ENCODE measurements at places on chromosomes 13 and 19.

- no peak for DNase-seq
These were observed 30.5 kb downstream of the PPP1R37 start for GRCh38 chr19:45123440-45123850.

DNA sequence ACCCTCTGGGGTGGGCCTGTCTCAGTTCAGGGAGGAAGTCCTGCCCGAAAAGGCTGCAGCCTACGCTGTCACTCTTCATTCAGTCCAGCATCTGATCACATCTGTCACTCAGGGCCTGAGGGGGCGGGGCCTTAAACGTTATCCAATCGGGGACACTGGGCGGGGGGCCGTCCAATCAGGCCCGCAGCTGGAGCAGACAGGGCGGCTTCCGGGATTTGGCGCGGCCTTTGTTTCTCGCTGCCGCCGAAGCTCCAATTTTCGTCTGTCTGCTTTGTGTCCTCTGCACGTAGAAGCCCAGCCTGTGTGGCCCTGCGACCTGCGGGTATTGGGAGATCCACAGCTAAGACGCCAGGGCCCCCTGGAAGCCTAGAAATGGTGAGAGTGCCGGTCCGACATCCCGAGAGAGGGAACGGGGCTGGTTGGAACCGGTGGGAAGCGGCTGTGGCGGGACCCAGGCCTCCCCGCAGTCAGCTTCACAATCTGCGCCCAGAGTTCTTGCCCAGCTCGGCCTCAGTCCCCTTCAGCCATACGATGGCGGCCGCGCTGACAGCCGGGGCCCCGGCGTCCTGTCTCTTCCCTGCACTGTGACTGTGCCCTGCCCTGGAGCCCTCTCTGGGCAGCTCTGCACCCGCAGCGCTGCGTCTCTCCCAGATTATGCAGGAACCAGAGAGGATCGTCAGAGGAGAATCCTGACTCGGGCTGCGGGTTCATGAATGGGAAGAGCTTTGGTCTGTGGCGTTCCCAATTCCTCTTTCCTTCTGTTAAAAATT lies at the start of gene ZNF730:
Gene ZNF730 (plus strand): TSS at position 224 of the 770 bp plus-strand sequence. CDS start 149 bp downstream, at position 373.
- peak; percentile 66 for DNase-seq

DNA sequence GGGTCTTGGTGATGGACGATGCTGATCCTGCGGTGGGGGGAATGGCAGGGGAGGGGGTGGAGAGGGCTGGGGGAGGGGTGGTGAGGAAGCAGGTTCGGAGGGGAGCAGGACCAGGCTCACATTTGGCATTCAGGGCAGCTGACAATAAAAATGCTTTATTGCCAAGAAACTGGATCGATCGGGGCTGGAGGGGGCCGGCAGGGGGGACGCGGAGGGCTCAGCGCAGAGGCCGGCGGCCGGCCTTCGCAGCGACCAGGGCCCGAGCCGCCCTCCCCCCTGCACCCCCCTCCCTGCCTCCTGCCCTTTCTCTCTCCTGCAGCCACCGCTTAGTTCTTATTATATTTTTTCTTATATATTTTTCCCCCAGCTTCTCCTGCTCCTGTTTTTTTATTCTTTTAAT lies 18.1 kb upstream of the POU2F2 start:
- DNase-seq, result no peak

- DNase-seq, result peak; percentile 18
These were observed 1227.4 kb upstream of the PCDH20 start for GRCh38 chr13:62643007-62643483.

DNA sequence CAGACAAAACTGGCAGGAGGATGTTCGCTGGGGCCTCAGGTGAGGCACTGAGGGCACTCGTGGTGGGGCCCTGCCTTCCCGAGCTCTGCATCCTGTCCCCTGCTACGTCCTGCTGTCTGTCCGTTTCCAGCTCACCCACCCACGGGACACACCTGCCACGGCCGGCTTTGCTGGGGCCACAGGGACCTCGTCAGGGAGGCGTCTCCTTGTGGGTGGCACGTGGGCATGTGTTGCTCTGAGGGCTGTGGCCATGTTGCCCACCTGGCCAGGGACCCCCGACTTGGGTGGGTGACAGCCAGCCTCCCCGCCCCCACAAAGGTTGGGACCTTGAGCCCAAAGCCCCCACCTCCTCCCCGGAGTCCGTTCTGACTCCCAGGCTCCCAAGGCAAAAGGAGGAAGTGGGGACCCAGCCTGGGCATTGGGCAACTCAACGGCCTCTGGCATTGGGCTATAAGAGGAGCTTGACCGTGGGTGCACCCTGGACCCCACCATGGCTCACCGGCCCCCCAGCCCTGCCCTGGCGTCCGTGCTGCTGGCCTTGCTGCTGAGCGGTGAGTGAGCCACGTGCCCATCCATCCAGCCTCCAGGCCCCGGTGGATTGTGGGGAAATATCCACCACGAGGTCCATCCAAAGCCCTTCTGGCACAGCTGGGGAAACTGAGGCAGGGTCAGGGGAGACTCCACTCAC lies at the start of gene PRTN3:
Gene PRTN3 (plus strand): TSS at position 481 of the 688 bp plus-strand sequence. CDS start 10 bp downstream, at position 491.
- no peak for DNase-seq

Measured in stimulated activated CD4-positive, alpha-beta T cell treated with anti-CD3 and anti-CD28 coated beads, Interleukin-15, amount 100 ng/mL, for 24 hours (primary cell).